ENCODE measurements at places on chromosomes 3 and 15.

DNA sequence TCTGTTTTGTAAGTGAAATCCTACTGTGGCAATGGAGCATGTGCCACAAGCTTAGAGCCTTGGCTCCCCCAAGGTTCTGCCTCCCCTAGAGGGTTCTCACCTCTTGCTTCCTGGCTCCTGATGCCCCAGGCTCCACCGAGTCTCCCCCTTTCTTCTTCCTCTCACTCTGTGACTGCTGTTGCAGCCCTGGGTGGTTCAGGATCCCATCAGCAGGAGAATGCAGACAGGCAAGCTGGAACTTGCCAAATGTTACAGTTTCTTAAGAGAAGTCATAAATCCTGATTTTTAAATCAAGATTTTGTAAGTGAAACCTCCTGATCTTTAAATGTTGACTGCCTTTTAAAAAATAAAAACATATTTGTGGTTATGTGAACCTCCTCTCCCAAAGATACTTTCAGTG lies 133.9 kb downstream of the CCNL1 start:
- DNase-seq, result no peak

- DNase-seq, result no peak
Measured at GRCh38 chr3:44363591-44363990, 25.0 kb downstream of the TCAIM start.

GRCh38 chr3:189165092-189165612 lies 6.6 kb upstream of the TPRG1 start:
- DNase-seq, result no peak

- DNase-seq, result no peak
Measured at GRCh38 chr3:128849911-128850455, 29.4 kb upstream of the ACAD9 start.

- no peak for DNase-seq
Measured at GRCh38 chr15:32908135-32908801, 190.5 kb downstream of the GREM1 start.

DNA sequence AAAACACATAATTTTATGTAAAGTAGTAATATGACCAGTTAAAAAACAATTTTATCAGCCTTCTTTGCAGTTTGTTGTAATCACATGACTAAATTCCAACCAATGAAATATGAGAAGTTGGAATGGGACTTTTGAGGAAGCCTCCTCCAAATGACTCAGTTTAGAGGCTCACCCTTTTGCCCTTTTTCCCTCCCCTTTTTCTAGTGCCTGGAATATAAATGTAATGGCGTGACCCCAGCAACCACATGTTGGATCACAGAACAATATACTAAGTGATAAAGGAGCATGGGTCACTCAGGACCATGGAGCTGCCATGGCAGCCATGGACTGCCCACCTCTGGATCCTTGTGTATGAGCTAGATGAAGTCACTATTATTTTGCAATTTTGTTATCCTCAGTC lies 48.8 kb upstream of the HEG1 start:
- no peak for DNase-seq

DNA sequence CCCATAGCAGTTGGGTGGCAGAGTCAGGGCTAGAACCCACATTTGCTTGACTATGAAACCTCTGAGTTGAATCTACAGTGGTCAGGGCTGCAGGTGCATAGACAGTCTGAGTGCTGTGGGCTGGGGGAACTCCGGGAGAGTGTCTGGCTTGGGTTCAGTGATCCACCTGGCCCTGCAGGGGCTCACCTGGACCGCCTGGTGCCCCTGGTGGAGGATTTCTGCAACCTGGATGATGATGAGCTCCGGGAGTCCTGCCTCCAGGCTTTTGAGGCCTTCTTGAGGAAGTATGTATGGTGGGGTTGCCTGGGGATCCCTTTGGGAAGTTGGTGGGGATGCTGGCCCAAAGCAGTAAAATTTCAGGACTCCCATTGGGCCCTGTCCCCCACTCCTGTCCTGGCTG lies 16.3 kb downstream of the CAND2 start:
- no peak for DNase-seq

DNA sequence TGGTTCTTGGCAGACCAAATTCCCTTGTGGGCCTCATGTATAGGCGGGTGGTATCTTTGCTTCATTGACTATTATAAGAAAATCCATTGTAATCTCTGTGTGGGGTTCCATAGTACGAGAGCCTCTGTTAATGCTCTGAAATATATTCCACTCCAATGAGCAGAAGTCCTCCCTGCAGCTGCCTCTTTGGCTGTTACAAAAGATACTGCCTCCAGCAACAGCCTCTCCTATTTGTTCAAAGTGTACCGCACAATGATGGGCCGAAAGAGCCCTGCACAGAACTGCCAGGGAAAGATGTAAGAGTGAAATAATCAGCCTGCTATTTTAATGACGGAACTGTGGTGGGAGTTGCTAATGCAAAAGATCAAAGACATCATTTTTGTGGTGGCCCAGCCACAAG lies 48.9 kb downstream of the GRK7 start:
- no peak for DNase-seq

- no peak for DNase-seq
Measured at GRCh38 chr3:114328345-114328744, 34.5 kb downstream of the TIGIT start.

DNA sequence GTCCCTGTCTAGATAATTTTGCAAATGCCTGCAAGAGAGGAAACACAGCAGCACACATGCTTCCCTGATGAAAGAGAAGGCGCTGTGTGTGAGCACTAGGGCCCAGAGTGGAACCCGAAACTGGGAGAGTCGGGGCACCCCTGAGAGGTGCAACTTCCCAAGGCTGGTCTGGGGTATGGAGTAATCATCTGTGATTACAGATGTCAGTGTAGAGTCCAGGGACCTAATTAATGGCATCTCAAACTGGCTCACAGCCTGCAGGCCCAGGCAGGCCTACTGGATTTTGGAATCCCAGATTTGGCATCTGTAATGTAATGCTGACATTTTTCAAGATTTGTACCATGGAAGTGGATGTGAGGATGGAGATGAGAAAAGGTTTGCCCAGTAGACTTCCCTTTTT lies 29.4 kb downstream of the PGPEP1L start:
- DNase-seq, result no peak

- no peak for DNase-seq
Measured at GRCh38 chr3:127741246-127741645, 68.5 kb downstream of the ABTB1 start.

DNA sequence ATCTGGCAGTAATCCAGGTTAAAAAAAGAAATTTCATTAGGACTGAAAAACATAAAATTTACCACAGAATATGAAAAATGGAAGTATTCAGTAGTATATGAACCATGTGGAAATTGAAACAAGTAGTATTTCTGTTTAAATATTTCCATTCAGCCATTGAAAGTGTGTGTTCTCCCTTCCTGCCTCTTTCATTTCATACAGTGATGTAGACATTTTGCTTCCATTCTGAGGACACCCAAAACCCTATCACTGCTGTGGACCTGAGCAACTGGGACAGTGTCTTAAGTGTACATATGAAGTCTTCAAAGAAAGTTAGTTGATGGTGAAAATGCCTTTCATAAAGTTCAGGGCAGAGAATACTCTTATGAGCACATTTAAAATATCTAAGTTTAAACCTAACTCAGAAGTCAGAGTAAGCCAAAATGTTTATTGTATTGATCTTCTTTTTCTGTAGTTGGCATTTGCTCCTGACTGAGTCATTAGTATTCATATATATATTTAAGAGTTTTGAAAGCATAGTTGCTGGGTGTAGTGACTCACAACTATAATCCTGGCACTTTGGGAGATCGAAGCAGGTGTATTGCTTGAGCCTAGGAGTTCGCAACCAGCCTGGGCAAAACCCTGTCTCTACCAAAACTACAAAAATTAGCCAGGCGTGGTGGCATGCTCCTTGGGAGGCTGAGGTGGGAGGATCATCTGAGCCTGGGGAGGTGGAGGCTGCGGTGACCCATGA lies 198.8 kb downstream of the KLHL25 start:
- no peak for DNase-seq

GRCh38 chr3:197203714-197204146 lies 94.7 kb downstream of the DLG1 start:
- no peak for DNase-seq

GRCh38 chr3:100455841-100456550 lies 36.4 kb upstream of the TMEM45A start:
- DNase-seq, result no peak

DNA sequence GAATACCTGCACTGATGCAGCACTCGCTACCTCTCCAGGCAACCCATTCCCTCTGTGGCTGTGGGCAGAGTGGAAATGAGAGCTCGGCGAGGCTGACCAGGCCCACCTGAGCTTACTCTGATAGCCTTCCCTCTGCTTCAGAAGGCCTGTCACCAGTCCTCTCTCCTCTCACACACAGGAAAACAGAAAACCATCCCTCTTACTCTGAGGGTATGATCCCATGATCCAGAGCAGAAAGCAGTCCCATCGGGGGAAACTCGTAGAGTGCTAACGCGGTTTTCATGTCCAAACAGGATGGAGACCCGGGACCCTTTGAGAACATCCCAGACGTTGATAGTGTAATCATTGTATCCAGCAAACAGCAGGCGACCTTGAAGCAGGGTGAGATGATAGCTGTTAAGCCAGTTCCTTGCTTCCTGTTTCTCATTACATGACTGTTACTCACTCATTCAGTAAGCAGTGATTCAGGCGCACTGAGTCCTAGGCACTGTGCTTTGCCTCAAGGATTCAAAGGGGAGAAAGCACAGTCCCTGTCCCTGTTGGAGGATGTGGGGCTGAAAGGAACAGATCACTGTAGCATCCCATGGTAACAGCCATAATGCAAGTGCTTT lies 11.8 kb upstream of the BCL2L10 start:
- DNase-seq, result no peak

DNA sequence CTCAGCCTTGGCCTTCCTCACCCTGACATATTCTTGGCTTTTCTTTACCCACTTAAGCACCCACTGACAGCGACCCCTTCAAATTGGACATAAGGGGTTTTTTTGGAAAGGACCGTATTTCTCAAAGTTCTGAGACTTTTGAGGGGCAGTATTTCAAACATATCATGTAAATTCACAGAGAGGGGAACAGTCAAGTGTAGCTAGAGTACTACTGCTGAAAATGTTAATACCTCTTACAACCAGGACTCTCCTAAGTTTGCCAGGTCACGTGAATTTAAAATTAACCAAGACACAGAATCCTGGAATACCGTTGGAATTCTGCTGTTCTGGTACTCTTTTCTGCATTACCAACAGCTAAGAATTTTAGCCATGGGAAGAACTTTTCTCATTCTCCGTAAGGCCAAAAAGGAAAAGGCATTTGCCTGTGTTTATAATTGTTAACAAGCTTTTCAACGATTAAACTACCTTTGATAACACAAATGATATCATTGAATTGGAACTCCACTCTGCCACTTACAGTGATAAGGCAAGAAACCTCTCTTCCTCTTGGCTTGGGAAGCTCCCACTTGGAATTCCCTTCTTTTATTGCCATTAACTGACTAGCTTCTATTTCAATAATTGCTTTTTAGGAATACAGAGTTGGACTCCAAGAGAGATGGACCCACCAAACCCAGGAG lies 597 bp upstream of the GBE1 start:
- no peak for DNase-seq

- DNase-seq, result no peak
Measured at GRCh38 chr3:64594134-64594533, 93.7 kb downstream of the ADAMTS9 start.

DNA sequence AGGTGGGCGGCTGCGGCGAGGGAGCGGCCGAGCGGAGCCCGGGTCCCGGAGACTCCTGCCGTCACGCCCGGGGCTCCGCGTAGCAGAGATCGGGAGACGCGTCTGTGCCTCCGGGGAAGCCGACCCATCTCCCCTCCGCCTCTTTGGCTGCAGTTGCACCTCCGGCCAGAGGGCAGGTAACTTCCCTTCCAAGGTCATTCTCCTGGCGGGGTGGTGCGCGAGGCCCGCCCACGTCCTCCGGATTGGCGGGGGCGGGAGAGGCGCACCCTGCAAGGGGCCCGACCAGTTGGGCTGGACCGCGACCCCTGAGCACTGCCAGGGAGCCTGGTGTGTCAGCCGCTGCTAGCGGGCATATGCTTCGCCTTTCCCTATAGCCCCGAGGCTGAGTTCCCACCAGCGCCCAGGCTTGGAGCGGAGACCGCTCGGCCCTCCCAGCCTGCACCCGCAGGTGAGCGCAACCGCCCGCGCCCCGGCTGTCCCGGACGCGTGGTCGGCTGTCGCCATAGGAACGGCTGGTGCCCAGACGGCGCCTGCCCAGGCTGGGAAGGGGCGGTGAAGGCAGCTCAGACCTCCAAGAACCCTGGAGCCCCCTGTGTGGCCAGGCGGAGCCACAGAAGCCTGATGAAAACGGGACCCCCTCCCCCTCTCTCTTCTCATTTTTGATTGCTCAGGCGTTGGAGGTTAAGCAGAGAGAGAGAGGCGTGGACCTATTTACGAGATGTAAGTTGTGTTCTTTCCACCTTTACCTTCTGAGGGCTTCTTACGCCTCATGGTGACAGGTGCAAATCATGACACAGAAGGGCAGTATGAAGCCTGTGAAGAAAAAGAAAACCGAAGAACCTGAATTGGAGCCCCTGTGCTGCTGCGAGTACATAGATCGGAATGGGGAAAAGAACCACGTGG lies 453 bp downstream of the ZDHHC23 start:
- peak; percentile 41 for DNase-seq

DNA sequence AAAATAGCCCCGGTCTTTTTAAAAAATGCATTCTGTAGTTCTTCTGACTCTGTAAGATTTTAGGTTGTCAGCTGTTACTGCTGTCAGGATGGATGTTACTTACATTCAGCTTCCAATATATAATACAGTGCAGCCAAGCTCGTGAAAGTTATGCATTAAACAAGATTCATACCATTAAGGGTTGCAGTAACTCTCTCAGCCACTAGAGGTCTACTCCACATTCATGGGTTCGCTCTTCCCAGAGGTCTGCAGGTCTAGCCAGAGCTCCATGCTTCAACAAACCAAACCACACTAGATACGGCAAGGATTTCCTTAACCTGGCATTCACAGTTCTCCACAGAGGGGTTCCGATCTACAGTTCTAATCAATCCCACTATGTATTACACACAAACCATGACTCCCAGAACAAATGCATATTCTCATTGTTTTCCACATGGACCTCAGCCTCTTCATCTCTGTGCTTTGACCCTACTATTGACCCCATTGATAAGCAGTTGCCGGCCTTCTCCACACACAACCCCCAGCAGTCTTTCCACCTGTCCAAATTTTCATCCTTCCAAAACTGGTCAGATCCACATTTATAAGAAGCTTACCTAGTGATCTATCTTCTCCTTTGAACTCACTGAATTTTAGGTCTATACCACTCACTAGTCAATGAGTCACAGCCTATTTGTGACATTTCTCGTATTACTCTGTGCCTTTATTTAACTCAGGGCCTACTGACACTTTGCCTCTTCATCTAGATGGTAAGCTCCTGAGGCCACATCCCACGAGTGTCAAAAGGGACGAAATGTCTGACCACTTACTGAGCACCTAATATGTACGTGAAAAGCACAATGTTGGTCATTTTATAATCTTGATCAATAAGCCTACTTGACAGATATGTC lies 33.7 kb downstream of the RORA start:
- DNase-seq, result no peak

- DNase-seq, result peak; percentile 26
Measured at GRCh38 chr15:36109943-36110658, 469.3 kb upstream of the CDIN1 start.

DNA sequence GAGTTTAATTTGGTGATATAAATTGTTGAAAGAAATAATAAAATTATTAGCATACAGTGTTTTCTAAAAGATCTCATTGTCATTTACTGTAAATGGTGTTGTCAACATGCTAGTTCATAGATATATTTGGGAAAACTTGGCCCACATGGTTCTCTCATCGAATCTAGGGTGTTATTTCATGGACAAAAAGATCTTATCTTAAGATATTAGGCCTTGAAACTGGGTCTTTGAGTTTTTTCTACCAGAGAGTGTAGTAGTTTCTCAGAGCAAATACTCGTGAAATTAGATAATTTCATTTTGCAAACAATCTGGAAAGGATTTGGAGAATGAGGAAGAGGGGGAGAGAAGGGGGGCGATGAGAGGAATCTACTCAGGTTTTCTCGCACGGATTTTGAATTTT lies 107.9 kb downstream of the MEIS2 start:
- DNase-seq, result no peak

Measured in left kidney (tissue), 8 donors.